ENCODE measurements at places on chromosomes 11 and 22. TPM values are rescaled to one million over a fixed set of nuclear protein-coding genes. Genes with fewer than 3 reads are reported as not detected.

DNA sequence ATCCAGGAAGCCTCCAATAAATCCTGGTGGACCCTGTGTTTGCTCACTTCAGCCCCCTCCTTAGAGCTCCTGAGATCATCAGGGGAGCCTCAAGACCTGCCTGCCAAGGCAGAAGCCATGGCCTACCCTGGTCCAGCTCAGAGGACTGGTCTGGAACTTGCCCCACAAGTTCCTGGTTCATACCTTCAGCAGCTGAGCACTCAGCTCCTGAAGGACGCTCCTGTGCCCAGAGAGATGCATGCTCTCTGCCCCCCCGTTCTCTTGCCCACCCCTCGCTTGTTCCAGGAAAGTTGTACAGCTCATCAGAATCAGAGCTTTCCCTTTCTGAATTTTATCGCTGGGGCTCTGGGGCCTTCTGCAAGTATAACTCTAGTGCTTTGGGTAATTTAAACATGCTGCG is 210.5 kb upstream of the ISX start:
- no peak for DNase-seq

DNA sequence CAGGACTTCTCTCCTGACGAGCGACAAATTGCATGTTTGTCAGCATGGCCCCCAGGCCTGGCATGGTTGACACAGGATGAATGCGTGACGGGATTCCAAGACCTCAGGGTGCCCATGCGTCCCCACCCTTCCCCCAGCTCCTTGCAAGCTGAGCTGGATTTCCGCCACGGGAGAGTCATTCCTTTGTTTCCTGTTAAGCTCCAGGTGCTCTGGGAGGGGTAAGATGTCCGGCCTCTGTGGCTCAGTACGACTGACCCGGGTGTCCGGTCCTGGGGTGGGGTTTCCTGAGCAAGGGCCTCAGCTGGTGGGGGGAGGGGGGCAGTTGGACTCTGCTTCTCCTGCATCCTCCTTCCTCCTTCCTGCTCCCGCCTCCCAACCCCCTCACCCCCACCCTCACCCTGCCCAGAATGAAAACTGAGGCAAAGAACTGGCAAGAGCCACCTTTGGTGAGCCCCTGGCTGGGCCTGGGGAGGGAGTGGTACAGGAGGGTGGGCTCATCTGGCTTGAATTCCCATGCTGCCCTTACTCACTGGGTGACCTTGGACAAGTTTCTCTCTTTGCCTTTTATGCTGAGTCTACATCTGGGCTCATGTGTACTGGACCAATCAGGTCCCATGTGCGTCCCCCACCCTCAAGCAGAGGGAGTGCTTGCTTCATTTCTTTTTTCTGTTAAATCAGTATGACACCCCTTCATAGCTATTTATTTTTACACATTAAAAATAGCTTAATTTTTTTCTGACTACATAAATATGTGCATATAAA is 2.5 kb downstream of the CDC42EP2 start:
- DNase-seq: no peak

DNA sequence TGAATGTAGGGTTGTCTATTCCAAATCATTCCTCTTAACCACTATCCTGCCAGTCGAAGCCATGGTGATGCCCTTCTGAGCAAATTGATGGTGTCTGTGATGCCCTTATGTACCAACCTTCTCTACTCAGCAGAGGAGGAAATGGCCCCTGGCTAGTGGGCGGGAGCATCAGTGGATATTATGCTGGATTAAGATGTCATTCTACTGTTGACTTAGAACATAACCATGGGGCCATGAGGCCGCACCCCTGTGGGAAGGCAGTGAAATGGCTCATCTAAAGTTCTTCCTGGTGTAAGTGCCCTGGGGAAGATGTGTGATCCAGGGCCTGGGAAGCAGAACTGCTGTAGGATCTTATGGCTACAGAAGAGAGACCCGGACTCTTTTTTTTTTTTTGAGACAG is 20.7 kb upstream of the P2RY2 start:
- DNase-seq: no peak

- no peak for DNase-seq
Observed at GRCh38 chr11:44638032-44638431, 72.6 kb downstream of the CD82 start.

Gene ANKK1
- total RNA-seq: 1.7 TPM

GRCh38 chr11:112499153-112499880 is 238.7 kb upstream of the PLET1 start:
- no peak for DNase-seq

DNA sequence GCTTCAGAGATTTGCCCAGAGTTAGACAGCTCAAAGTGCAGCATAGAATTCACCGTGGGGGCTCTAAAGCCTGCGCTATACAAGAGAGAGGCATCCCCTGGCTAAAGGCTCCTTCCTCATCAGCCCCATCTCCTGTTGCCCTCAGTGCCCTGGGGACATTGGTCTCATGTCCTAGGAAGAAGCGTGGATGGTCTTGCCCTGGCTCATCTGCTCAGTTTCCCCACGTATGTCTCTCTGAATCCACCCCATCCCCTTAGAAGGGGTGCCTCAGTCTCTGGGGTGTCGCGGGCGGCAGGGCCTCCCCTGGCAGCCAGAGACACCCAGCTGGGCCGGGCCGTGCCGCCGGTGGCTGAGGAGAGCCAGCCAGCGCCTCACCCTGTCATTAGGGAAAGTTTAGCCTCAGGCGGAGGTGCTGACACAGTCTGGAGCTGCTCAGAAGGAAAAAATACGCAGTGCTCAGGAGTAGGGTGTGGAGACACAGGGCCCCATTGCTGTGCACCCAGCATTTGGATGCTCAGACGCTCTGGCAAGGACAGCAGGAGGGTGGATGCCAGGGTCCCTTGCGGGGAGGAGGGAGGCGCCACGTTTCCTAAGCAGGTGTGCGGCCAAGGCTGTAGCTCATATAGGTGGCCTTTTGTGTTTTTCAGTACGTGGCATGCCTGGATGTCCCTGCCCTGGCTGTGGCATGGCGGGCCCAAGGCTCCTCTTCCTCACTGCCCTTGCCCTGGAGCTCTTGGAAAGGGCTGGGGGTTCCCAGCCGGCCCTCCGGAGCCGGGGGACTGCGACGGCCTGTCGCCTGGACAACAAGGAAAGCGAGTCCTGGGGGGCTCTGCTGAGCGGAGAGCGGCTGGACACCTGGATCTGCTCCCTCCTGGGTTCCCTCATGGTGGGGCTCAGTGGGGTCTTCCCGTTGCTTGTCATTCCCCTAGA is 1.3 kb downstream of the SLC39A13 start:
- DNase-seq: no peak

DNA sequence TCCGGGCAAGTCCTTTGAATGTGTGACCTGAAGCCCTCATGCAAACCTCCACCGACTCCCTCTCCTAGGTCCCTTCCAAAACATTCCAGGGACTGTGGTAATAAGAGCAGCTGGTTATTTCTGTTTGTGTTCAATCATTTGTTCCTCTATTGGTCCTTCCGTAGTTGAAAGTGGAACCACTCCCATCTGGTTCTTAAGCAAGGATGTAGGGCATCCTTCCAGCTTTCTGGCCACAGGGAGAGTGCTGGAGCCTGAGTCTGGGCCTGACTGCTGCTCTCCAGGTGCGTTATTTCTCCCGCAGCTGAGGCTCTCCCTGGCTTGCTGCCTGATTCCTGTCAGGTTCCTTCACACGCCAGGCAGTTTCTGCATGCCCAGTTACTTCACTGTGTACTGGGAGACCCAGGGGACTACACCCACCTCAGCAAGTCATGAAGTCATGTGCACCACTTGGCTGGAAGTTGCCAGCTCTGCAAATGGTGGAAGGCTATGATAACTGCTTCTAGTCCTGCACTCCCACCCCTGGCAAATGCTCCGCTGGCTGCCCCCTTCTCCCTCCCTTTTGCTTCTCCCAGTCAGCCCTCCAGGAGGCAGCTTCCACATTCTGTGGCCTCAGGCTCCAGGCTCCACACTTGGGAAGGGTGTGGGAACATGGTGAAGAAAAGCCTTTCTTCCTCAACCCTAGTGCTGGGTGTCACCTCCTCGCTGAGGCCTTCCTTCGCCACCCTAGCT is 4.0 kb upstream of the ALX4 start:
- no peak for DNase-seq
